Heart right ventricle (tissue), 16 donors: ENCODE measurements at places on chromosomes 7 and 10. TPM values are rescaled to one million over a fixed set of nuclear protein-coding genes. Genes with fewer than 3 reads are reported as not detected.

DNA sequence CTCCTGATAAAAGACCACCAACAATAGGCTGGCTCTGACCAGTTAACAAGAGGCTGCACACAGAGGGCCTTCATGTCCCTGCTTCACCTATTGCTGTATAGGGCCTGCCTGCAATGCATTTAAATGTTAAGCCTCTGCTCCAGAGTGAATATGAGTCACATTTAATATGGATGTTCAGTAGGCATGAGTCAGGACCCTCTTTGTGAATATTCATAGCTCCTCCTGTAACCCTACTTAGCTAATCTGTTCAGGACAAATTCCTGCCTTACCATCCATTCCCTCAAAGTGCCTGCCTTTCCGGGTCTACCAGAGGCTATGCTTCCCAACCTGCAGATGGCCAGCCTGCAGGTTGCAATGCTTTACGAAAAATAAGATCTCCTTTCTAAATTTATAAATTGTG is 32.5 kb downstream of the ARHGAP22 start:
- H3K27me3 ChIP-seq: no peaks in the 10 kb centered on the region
- H3K36me3 ChIP-seq: no peaks in the 10 kb centered on the region
- no peak overlapping the region for H3K4me3 ChIP-seq
- H3K27ac ChIP-seq: no peak overlapping the region
- peaks cover 7% of the 10 kb centered on the region for H3K4me1 ChIP-seq

- no peaks in the 10 kb centered on the region for H3K36me3 ChIP-seq
- H3K4me1 ChIP-seq: peaks cover 10% of the 10 kb centered on the region
- no peaks in the 10 kb centered on the region for H3K27me3 ChIP-seq
- H3K4me3 ChIP-seq: no peak overlapping the region
- no peak for DNase-seq
These were observed 50.9 kb downstream of the RSBN1L start for GRCh38 chr7:77747178-77747577.

- no peaks in the 10 kb centered on the region for H3K36me3 ChIP-seq
- H3K4me1 ChIP-seq: no peaks in the 10 kb centered on the region
These were observed 38.4 kb upstream of the PLXNA4 start for GRCh38 chr7:132614428-132615318.

Gene ATRNL1
- total RNA-seq: 22.4 TPM

Gene RNF32
- total RNA-seq: not detected

Gene ANKRD22
- total RNA-seq: not detected

Gene ZNF804B
- total RNA-seq: not detected
